Activated T-cell treated with anti-CD3 and anti-CD28 coated beads, Interleukin-2, amount 50 U/mL, for 4 hours (primary cell): ENCODE measurements at places on chromosomes 13 and 19. TPM values are rescaled to one million over a fixed set of nuclear protein-coding genes. Genes with fewer than 3 reads are reported as not detected.

- DNase-seq, result no peak
These were observed 13.5 kb downstream of the WIZ start for GRCh38 chr19:15436012-15436825.

GRCh38 chr19:49447485-49448431 is 3.9 kb downstream of the PIH1D1 start:
- no peak for DNase-seq

DNA sequence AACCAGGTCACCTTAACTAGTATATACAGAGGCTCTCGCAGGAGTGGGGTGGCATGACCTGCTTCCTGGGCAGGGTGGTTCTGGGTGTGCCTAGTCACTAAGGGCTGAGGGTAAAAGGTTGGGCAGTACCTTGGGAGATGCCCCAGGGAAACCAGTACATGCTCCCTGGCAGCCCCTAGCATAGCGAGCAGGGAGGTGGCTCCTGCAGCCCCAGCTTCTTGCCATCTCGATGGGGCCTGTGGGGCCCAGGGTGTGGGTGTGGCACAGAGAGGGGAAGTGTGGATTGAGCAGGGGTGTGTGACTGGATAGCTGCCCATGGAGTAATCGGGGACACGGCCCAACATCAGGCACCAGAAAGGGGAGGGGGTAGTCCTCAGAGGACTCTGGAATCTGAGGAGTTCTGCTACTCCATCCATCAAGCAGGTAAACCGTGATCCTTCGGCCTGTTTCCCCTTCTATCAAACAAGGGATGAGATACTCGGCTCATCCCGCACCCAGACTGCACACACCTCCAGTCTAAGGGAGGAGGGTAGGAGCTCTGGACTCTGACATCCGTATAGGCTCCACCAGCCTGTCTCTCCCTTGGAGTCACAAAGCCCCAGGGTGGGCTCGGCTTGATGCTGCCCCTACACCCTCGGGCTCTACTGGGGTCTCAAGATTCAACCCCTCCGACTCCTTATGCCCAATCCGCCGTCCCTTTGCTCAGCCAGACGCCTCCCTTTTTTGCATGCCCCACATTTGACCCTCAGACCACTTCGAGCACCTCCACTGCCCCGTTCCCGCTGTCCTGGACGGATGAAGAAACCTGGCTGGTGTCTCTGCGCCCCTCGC is 1.1 kb downstream of the ZBTB45 start:
- no peak for DNase-seq

DNA sequence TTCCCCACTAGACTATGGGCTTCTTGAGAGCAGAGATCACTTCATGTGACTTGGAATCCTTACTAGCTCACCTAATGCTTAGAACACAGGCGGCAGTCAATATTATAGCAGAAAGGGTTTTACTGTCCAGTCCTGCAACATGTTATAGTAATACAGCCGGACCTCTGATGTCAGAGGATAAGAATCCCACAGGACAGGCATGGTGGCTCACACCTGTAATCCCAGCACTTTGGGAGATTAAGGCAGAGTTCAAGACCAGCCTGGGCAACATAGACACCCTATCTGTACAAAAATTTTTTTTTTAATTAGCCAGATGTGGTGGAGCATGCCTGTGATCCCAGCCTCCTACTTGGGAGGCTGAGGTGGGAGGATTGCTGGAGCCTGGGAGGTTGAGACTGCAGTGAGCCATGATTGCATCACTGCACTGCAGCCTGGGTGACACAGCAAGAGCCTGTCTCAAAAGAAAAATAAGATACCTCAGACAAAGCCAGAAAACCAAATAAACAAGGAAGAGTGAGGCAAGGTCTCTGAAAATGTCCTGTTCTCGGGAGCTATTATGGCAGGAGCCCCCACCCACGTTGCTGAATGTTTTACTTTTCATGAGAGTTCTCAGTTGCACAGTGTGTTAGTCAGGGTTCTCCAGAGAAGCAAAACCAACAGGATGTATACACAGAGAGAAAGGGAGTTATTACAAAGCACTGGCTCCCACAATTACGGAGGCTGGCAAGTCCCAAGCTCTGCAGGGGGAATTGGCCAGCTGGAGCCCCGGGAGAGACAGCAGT is 100.8 kb downstream of the UBL3 start:
- DNase-seq, result no peak

DNA sequence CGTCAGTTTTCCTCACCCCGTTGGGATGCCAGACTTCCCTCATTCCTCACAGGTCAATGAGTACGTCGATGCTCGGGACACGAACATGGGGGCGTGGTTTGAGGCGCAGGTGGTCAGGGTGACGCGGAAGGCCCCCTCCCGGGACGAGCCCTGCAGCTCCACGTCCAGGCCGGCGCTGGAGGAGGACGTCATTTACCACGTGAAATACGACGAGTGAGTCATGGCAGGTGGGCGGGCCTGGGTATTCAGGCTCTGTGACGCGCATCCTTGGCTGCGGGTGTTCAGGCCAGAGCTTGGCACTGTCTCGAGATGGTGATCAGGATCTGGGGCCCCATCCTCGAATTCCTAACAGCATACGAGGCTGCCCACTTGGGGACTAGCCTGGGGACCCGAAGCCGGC is 21.4 kb downstream of the UHRF1 start:
- no peak for DNase-seq

Gene CD33
- total RNA-seq, result 0.51 TPM

Gene SPACA4
- not detected for total RNA-seq

DNA sequence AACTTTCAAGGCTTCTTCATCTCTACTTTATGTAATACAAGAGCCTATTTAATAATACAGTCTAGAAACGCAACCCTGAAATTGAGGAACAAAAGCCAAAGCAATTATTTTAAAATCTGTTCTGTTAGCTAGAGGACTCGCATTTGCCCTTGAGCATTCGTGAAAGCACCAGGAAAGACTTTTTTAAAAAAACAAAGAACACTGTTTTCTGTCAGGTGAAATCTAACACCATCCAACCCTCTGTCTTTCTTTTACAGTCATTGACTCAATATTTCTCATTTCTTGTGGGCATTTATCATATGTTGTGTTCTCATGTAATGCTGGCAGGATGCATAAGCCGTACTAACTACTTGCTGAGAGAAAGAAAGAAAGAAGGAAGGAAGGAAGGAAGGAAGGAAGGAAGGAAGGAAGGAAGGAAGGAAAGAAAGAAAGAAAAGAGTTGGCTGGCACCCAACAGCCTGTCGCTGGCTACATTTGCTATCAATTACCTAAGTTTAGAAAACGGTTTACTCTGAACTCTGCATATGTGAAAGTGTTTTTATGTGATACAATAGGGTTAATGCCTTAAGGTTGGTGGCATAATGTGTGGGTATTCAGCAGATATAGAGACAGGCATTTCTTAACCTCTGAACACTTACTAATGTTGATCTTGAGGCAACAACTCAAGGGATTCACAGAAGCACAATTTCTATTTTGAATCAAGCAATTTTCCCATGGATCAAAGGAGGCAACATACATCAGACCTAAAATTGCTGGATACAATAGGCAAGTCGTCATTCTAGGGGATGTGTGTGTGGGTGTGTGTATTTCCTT is 445.4 kb downstream of the DCT start:
- no peak for DNase-seq

DNA sequence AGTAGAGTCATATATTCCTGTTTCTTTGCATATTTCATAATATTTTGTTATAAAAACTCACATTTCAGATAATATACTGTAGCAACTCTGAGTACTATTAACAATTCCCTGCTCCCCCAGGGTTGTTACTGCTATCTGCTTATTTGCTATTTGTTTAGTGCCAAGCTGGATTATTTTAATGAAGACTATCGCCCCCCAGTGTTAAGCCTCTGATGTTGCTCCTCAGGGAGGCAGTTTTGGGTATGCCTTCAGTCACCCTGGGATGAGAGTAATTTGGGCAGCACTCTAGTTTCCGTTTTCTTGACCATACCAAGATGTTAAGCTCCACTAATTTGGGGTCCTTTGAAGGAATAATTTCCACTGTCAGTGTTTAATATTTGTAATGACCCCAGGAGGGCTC is 46.0 kb downstream of the MICU2 start:
- DNase-seq, result no peak

- no peak for DNase-seq
These were observed 27.1 kb downstream of the NAXD start for GRCh38 chr13:110642291-110642981.

DNA sequence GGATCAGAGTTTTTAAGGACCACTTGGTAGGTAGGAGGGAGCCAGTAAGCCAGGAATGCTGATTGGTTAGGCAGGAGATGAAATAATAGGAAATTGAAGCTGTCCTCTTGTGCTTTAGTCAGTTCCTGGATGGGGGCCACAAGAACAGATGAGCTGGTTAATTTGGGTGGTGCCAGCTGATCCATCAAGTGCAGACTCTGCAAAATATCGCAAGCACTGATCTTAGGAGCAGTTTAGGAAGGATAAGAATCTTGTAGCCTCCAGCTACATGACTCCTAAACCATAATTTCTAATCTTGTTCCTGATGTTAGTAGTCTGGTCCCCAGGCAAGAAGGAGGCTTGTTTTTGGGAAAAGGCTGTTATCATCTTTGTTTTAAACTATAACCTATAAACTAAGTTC is 117.9 kb upstream of the GPR12 start:
- no peak for DNase-seq
